SK-N-SH (cell line): ENCODE measurements at places on chromosomes 2 and 18.

- no peak for DNase-seq
Observed at GRCh38 chr2:164447660-164448059, 173.6 kb downstream of the GRB14 start.

- no peak for DNase-seq
Observed at GRCh38 chr2:179985163-179985820, 21.8 kb downstream of the CWC22 start.

GRCh38 chr18:36440614-36441013, 143.1 kb downstream of the FHOD3 start:
- DNase-seq, result peak; percentile 45

GRCh38 chr2:29751390-29751789, 170.0 kb downstream of the ALK start:
- DNase-seq, result no peak

DNA sequence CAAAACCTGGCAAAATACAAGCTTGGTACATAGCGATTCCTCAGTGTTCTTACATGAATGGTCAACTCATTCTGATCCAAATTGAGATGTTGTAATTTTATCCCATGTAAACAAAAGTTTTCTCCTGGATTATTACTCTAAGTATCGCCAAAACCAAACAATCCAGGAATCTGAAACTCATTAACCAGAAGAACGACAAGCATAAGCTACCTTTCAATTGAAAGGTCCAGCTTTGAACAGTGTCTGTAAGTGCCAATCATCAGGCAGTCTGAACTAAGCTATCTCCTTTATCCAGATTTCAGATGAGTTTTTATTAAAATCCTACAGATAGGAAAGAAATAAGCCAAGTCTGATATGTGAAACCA, 2.4 kb downstream of the MEX3C start:
- no peak for DNase-seq

GRCh38 chr18:24296276-24296675, 101.3 kb downstream of the OSBPL1A start:
- no peak for DNase-seq

DNA sequence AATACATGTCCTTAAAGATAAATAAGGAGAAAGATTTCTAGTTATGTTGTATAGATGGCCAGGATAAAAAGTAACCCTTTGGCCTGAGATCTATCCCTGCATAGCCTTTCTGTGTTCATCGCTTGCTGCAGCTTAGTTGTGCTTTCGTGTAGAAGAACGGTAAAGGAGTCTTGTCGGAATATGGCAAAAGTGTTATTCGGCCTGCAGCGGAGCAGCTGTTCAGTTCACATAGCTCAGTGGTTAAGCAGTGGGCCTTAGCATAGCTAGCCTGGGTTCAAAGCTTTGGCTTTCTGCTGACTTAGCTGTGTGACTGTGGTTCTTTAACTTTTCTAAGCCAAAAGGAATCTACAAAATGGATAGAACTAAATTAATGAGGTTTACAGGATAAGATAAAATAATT, 55.4 kb downstream of the MALT1 start:
- DNase-seq, result no peak

DNA sequence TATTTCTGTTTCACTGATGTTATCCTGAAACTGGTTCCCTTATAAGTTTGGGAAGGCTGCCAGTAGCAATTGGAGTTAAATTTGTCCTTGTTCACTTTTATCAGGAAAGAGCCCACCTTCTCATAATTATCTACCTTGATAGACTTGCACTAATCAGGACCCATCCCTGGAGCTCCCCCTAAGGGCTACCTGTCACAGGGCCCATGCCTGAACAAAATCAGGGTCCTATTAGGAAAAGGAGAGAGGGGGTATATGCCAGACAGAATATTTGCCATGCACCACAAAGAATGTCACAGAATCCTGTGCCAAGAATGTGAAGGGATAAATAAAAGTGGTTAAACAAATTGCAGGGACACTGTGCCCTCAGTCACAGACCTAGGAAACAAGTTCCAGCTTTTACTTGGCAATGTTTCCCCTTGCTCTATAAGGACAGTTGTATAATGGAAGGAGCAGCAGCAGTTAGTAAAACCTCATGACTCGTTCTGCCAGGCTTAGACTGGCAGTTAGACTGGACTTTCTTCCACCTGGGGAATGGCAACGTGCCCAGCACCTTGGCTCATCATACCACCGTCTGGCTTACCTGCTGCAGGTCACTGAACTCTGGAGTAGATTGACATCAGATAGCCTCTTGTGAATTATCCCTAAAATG, 32.3 kb upstream of the VWC2L start:
- DNase-seq, result no peak

- DNase-seq, result no peak
Observed at GRCh38 chr2:39937621-39938020, 158.6 kb upstream of the THUMPD2 start.

- DNase-seq, result no peak
Observed at GRCh38 chr18:50866765-50867164, 12.2 kb upstream of the ME2 start.

GRCh38 chr2:203808046-203808750, 59.4 kb upstream of the CTLA4 start:
- no peak for DNase-seq

DNA sequence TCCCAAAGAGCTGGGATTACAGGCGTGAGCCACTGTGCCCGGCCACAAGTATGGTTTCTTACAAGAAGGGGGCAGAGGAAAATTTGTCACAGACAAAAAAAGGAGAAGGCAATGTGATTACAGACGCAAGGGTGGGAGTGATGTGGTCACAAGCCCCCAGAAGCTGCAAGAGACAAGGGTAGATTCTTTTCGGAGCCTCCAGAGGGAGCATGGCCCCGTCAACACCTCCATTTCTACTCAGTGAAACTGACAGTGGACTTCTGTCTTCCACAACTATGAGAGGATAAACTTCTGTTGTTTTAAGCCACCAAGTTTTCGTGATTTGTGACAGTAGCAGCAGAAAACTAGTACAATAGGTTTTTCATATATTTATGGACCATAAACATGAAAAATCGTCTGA, 2.1 kb upstream of the TCF7L1 start:
- DNase-seq, result peak; percentile 47

DNA sequence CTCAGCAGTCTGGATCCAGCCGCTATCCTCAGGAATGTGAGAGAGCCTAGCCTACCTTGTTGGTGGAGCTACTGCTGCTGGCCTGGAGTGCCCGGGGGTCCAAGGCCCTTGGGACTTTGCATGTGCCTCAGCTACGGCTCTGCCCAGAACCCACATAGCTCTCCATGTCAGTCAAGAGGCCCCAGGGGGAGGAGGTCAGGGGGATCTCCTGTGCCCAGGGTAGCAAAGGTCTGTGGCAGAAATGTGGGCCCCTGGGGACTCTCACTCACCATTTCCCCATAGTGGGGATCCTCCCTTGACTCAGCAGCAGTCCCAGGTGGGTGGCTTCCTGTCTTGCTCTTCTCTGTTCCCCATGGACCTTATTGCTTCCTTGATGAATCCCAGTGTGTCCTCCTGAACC, 342.7 kb upstream of the CHAC2 start:
- no peak for DNase-seq

DNA sequence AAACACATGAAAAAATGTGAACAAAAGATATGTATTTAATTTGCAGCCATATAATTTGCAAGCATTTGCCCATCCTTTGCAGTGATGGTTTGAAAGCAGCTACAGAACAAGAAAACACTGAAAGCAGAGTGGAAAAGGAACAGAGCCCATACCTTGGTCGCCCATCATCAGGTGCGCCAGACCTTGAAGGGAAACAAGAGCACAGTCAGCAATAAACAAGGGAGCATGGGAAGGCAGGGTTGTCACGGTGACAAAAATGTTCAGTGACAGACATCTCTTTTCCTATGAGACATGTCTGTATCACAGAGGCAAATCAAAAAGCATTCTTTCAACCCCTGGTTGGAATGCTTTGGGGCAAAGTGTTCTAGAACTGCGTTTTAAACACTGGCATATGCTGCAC, 109.4 kb downstream of the NRXN1 start:
- DNase-seq, result no peak

- DNase-seq, result no peak
Observed at GRCh38 chr18:911025-911424, 6.4 kb downstream of the ADCYAP1 start.

- DNase-seq, result no peak
Observed at GRCh38 chr18:10090668-10091067, 176.9 kb downstream of the VAPA start.
